B cell (primary cell): ENCODE measurements at places on chromosomes 5 and 9.

GRCh38 chr5:168443950-168444700 lies 42.1 kb upstream of the RARS1 start:
- H3K36me3 ChIP-seq: no peaks in the 10 kb centered on the region
- H3K27ac ChIP-seq: no peak overlapping the region
- DNase-seq: no peak

DNA sequence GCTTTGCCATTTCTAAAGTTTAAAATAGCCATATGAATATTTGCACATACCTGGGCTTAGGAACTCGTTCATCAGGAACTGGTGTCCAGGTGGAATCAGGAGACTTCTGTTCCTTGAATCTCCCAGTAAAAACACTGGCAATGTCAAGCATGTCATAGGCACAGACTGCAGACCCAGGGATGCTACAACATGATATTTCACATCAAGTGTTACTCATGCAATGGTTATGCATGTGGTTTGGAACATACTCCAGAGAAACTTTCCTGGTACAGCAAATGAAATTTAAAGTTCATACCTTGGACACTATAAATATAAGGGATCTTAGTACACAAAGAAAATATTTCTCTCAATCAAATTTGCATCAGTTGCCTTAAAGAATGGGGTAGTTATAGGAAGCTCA lies 92.2 kb downstream of the SEMA6A start:
- no peaks in the 10 kb centered on the region for H3K4me1 ChIP-seq
- no peak overlapping the region for H3K4me3 ChIP-seq
- H3K27me3 ChIP-seq: no peaks in the 10 kb centered on the region
- H3K27ac ChIP-seq: no peak overlapping the region
- no peaks in the 10 kb centered on the region for H3K36me3 ChIP-seq
- no peak for DNase-seq

GRCh38 chr9:77632652-77633051 lies 15.5 kb downstream of the GNA14 start:
- H3K27me3 ChIP-seq: no peaks in the 10 kb centered on the region
- no peak overlapping the region for H3K4me3 ChIP-seq
- no peaks in the 10 kb centered on the region for H3K36me3 ChIP-seq
- DNase-seq: no peak
- no peak overlapping the region for H3K27ac ChIP-seq
- H3K4me1 ChIP-seq: no peaks in the 10 kb centered on the region

GRCh38 chr5:67146574-67146973 lies 50.0 kb downstream of the CD180 start:
- H3K4me1 ChIP-seq: no peaks in the 10 kb centered on the region
- no peak overlapping the region for H3K27ac ChIP-seq
- no peak for DNase-seq
- H3K36me3 ChIP-seq: no peaks in the 10 kb centered on the region
- H3K27me3 ChIP-seq: no peaks in the 10 kb centered on the region

DNA sequence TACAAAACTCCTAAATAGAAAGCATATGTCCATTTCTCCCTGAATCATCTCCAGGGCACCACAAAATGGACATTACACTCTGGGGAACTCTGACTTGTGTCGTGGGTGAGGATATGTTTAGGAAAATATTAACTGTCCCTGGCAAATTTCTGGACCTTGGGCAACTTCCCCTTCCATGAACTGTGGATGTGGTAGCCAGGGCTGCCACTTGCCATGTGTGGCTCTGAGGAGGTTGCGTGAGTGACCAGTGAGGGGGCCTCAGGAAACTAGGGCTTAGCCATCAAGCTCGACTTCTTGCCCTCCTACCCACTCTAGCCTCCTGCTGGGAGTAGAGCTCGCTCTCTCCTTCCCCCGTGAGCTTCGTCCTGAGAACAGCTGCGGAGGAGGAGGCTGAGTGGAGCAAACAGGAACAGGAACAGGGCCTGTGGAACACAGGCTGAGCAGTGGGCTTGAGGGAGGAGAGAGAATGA lies 13.8 kb upstream of the STC2 start:
- no peaks in the 10 kb centered on the region for H3K4me1 ChIP-seq
- H3K4me3 ChIP-seq: no peak overlapping the region
- no peak for DNase-seq
- no peak overlapping the region for H3K27ac ChIP-seq

DNA sequence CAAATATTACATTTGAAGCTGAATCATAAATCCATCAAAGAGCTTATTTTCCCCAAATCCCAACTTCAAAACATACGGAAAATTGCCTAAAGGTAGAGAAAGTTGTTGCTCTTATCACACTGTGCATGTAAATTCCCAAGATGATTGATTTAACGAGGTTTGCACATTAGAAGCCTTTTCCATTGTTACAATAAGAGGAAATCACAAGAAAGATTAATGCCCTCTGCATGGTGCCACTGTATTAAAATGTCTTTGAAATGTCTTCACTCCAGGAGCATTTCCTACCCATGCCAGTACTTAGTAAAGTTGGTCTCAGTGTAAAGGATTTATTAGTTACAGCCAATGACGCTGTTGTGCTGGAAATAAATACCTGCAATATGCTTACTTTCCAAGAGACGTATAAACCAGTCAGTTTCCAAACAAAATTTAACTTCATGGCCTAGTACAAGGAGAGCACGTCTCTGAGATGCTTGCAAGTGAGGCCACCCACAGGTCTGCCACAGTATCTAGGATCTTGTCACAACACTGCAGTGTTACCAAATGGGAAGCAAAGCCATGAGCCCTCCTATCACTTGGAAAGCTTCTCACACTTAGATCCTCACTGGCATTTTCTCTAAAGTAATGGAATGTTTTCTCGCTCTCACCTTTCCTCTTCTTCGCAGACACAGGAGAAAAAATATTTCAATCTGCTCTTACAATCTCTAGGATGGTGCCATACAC lies 112.4 kb downstream of the CETN3 start:
- H3K4me1 ChIP-seq: peaks cover 4% of the 10 kb centered on the region
- no peaks in the 10 kb centered on the region for H3K36me3 ChIP-seq
- no peaks in the 10 kb centered on the region for H3K27me3 ChIP-seq
- no peak overlapping the region for H3K4me3 ChIP-seq

DNA sequence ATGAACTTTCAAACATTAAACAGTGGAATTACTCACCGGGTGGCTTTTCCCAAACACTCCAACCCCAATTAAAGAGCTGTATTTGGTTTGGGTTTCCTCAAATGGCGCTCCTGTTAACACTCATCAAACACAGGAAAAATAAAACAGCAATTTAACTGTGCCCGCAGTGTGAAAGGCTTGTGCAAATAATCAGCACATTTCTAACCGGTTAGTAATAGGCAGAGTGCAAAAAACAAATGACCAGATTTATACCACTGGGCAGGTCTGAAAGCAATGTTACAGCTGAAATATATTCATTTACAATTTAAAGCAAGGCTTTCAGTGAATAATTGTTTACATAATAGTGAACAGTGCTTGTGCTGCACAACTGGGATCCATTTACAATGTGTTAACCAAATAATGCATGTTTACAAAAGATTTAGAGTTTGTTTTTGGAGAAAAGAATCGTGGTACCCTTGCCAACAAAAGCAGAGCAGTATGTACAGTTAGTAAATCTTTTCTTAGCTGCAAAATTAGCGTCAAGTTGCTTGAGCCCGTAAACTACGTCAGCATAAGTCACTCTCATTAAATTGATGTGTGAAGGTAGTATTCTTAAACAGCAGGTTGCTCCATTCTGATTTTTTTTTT lies 662.9 kb upstream of the ZNF608 start:
- peaks cover 23% of the 10 kb centered on the region for H3K4me1 ChIP-seq
- no peak overlapping the region for H3K4me3 ChIP-seq
- H3K27me3 ChIP-seq: no peaks in the 10 kb centered on the region

- H3K27ac ChIP-seq: peak overlapping the region; percentile 24
- peaks cover 24% of the 10 kb centered on the region for H3K4me1 ChIP-seq
- no peak overlapping the region for H3K4me3 ChIP-seq
- H3K36me3 ChIP-seq: peaks cover 9% of the 10 kb centered on the region
- DNase-seq: no peak
- no peaks in the 10 kb centered on the region for H3K27me3 ChIP-seq
Measured at GRCh38 chr5:173028811-173029327, 27.3 kb upstream of the CREBRF start.

GRCh38 chr9:111400564-111400898 lies 70.5 kb upstream of the OR2K2 start:
- no peaks in the 10 kb centered on the region for H3K4me1 ChIP-seq
- DNase-seq: no peak
- H3K4me3 ChIP-seq: no peak overlapping the region
- no peak overlapping the region for H3K27ac ChIP-seq
- peaks cover 28% of the 10 kb centered on the region for H3K36me3 ChIP-seq

- H3K27me3 ChIP-seq: no peaks in the 10 kb centered on the region
- H3K36me3 ChIP-seq: no peaks in the 10 kb centered on the region
- H3K27ac ChIP-seq: no peak overlapping the region
- H3K4me1 ChIP-seq: no peaks in the 10 kb centered on the region
Measured at GRCh38 chr5:149028984-149029383, 33.9 kb downstream of the SH3TC2 start.

- H3K4me3 ChIP-seq: no peak overlapping the region
- H3K27ac ChIP-seq: no peak overlapping the region
Measured at GRCh38 chr5:103391659-103392058, 133.1 kb downstream of the MACIR start.

- H3K4me1 ChIP-seq: peaks cover 3% of the 10 kb centered on the region
- no peaks in the 10 kb centered on the region for H3K36me3 ChIP-seq
- H3K27me3 ChIP-seq: no peaks in the 10 kb centered on the region
- no peak for DNase-seq
Measured at GRCh38 chr5:55577353-55578060, 42.7 kb upstream of the PLPP1 start.

DNA sequence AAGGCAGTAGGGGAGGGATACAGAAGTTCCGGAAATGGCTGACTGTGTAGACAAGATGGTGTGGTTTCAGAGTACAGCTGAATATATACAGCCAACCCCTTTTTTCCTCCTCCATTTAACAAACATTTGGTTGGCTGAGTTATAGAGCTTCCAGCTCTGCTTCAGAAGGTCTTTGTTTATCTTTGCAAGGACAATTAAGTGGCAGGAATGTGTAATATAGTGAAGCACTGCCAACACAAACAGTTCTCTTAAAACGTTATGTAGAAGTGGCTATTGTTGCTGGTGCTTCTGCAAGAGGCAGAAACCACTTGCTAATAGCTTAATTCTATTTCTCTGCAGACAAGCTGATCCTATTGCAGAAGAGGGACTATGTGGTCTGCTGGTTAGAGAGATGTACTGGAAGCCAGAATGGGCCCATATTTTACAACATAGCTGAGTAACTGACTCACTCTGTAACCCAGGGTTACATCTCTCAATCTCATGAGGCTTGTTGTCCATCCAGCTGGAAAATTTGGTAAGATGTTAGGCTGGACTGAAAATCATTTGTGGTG lies 62.7 kb upstream of the OSMR start:
- no peak overlapping the region for H3K27ac ChIP-seq
- no peak overlapping the region for H3K4me3 ChIP-seq
- DNase-seq: no peak
- H3K27me3 ChIP-seq: no peaks in the 10 kb centered on the region

DNA sequence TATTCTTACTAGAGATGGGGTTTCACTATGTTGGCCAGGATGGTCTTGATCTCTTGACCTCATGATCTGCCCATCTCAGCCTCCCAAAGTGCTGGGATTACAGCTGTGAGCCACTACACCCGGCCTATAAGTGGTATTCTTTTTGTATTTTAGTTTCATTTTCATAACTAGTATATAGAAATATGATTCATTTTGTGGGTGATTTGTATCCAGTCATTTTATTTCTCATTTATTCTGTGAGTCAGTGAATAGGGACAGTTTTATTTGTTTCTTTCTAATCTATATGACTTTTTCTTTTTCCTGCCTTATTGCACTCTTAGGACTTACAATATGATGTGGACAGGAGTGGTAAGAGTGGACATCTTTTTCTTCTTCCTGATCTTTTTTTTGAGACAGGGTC lies 112.9 kb downstream of the AOPEP start:
- H3K27ac ChIP-seq: no peak overlapping the region
- peaks cover 2% of the 10 kb centered on the region for H3K36me3 ChIP-seq
- no peak for DNase-seq
- H3K4me1 ChIP-seq: no peaks in the 10 kb centered on the region
- no peaks in the 10 kb centered on the region for H3K27me3 ChIP-seq
- H3K4me3 ChIP-seq: no peak overlapping the region

- peaks cover 79% of the 10 kb centered on the region for H3K4me1 ChIP-seq
- no peak for DNase-seq
- H3K27ac ChIP-seq: no peak overlapping the region
- H3K27me3 ChIP-seq: no peaks in the 10 kb centered on the region
- H3K4me3 ChIP-seq: peak overlapping the region; percentile 68
Measured at GRCh38 chr5:177498013-177498787, 796 bp upstream of the PDLIM7 start.

GRCh38 chr5:125294844-125295243 lies 548.4 kb upstream of the ZNF608 start:
- no peak overlapping the region for H3K4me3 ChIP-seq
- DNase-seq: no peak
- H3K27ac ChIP-seq: no peak overlapping the region
- H3K4me1 ChIP-seq: peaks cover 16% of the 10 kb centered on the region

DNA sequence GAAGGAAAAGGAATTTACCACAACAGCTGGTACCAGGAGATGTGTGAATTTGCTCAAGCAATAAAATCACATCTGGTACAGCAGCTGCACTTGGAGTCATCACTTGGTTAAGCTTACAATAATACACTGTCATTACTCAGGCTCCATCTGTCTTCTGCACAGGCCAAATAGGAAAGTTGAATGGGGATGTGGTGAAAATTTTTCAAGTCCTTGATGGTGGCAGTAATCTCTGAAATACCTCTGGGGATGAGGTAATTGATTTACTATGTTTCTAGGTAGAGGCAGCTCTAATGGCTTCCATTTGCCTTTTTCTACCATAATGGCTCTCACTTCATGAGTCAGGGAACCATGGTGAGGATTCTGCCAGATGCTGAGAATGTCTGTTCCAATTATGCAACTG lies 206.8 kb upstream of the ATP10B start:
- no peak overlapping the region for H3K27ac ChIP-seq
- no peaks in the 10 kb centered on the region for H3K4me1 ChIP-seq
- no peak overlapping the region for H3K4me3 ChIP-seq
- DNase-seq: no peak
- H3K27me3 ChIP-seq: no peaks in the 10 kb centered on the region

GRCh38 chr5:96317945-96318344 lies 115.1 kb downstream of the PCSK1 start:
- H3K36me3 ChIP-seq: no peaks in the 10 kb centered on the region
- DNase-seq: no peak
- H3K27ac ChIP-seq: no peak overlapping the region
- H3K27me3 ChIP-seq: no peaks in the 10 kb centered on the region
- H3K4me1 ChIP-seq: no peaks in the 10 kb centered on the region

DNA sequence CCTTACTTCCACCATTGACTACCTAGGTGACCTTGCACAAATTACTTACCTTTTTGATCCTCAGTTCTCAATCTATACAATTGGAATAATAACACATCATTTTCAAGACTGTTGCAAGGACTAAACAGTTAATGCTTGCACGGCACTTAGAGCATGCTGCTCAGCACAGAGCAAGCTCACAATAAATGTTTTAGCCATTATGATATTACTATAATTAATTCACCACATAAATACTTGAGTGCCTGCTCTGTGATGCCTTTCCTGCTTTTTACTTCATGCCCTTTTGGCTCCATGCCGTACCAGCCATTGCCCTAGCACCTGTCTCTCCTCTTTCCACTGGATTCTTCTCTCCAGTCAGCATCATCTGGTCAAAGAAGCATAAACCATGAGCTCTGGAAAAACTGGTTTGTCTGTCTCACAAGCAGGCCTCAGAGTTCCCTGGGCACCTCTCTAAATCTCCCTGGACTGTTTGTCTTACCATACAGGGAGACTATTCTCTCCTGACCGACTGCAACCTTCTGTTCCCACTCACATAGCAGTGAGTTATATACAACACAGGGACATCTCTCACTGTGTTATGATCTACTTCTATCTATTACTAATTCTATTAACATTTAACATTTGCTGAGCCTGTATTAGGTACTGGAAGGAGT lies 260.4 kb upstream of the ADRA1B start:
- no peaks in the 10 kb centered on the region for H3K27me3 ChIP-seq
- no peak overlapping the region for H3K27ac ChIP-seq
- no peaks in the 10 kb centered on the region for H3K36me3 ChIP-seq
- no peak for DNase-seq
- no peaks in the 10 kb centered on the region for H3K4me1 ChIP-seq
